ENCODE measurements at places on chromosomes 7 and 10.

GRCh38 chr7:30694218-30694745, 12.0 kb upstream of the CRHR2 start:
- DNase-seq, result no peak

DNA sequence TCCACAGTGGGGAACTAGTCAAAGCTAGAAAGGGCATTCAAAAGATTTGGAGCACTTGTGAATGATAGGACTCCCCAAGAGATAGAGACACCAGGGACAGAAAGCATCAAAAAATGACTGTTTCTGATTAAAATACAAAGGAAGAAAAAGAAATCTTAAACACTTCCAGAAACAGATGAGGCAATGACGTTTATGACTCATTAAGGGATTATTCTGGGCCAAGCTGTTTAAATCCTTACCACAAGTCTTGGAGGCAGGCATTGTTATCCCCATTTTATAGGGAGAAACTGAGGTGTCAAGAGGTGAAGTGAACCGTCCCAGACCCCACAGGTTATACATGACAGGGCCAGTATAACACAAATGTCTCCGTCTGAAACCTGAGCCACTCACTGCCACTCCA, 68.3 kb upstream of the AMPH start:
- no peak for DNase-seq

DNA sequence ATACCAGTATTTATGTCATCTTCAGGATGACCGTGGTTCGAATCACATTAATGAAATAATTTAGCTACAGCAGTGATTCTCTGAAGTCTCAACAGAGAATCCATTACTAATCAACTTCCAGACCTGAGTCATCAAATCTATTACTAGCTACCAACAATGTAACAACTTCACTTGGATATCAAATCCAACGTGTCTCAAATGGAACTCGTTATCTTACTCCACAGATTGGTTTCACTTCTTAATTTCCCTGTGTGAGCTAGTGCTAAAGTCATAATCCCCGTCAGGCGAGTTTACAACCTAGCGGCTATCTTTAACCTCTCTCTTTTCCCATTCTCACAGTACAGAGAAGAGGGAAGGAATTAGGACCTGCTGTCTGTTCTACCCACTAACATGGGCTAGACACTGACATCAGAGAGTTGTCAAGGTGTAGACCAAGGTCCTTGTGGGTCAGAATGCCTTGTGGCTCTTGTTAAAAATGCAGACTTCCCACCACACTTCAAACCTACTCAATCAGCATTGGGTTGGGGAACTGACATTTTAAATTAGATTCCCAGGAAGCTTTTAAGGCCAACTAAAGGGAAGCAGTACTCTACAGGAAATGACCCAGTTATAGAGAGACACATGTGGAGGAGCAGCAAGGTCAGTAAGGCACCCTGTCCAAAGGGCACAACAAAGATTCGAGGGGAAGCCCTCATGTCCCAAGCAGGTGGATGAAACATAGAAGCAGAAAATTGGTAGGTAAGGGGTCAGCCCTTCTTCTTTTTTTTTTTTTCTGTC, 57.3 kb upstream of the GSAP start:
- DNase-seq, result no peak

GRCh38 chr10:95561864-95562177, 650 bp upstream of the SORBS1 start:
- no peak for DNase-seq

DNA sequence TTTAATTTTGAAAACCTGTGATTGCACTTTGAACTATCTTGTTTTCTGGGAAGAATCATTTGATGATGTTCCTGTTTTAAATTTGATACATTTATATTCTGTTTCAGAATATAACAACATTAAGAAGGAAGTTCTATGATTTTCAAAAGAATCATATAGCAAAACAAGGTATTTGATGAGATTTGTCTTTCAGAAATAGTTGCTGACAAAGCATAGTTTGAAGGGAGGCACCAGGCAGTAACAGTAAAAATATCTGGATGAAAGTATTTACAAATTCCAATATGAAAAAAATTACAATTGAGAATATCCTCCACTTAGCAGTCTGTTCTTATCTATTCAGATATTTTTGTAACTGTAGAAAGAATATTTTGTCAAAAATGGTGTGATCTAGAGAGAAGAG, 266.1 kb upstream of the CSTF2T start:
- DNase-seq, result no peak

- no peak for DNase-seq
Measured at GRCh38 chr7:69906283-69906995, 308.2 kb downstream of the AUTS2 start.

DNA sequence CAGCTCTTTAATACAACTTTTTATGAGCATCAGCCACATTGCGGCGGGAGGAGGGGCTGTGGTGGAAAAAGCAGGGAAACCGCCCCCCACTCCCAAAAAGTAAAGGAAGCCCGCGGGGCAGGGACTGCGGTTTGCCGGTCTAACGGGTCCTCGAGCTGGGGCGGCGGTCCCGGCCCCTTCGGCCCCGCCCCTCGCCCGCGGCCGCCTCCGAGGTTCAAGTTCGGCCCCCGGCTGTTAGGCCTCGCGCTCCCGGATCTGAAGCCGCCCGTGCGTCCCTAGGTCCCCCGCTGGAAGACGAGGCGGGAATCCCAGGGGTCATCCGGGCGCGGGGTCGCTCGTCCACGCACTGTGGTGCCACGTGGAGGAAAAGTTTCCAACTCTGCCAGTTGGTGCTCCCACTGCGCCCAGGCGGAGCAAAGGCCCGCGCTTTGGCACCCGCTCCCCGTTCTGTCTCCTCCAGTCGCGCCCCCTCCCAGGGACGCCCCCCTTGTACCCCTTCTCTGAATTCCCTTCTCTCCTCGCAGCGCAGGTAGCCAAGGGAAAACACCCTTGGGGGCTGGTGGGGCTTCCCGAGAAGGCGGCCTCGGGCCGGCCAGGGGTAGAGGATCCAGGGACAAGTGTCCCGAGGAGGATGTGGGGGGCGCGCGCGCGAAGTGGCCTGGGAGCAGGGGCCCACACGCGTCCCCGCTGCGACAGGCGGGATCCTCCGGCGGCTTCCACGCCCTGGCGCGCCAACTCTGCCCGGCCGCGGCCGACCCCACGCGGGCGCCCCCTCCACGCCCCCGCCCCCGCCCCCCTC, 798 bp upstream of the AUTS2 start:
- DNase-seq, result no peak

GRCh38 chr10:45550903-45551786, 121.4 kb downstream of the ZFAND4 start:
- DNase-seq, result no peak

GRCh38 chr7:122143376-122143750, 686 bp downstream of the AASS start:
- DNase-seq, result no peak

DNA sequence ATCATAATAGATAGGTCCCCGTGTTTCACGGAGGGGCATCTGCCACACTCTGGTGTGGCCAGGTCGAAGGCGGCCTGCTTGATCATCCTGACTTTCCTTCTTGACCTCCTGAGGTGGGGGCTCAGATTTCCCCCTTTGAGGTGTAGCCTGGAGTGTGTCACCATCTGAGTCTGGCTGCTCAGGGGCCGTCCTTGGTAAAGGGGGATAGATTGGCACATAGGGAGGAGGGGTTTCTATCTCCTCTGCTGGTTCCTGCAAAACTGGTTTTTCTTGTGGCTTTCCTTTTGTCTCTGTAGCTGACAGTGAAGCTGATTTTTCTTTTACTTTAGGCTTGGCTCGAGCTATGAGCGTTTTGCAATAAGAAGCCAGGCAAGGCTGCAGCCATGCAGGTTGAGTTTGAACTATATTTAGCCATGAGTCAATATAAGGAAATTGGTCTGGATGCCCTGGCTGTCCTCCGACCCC, 7.1 kb upstream of the ZNF117 start:
- DNase-seq, result no peak

DNA sequence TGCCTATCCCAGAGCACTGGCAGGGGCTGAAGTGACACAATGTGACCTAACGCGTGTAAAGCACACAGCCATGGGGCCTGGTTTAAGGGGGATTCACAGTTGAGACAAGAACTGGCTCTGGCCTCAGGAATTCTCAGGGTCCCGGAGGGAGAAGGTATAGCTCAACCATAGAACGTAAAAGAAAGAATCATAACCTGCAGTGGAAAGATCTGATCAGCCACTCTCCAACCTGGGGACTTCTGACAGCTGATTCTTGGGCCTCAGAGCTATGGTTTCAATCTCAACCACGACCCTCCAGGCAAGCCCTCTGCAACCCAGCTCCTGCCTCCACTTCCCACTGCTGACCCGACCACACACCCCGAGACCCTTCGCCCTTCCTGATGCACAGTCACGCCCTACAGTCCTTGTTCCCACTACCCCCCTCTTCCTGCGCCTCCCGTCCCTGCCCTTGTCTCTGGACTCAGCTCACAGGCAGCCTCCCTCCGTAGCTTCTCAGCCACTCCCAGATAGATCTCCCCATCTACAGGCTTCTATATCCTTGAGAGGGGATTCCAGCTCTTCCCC, 245.2 kb downstream of the BUB3 start:
- DNase-seq, result no peak

DNA sequence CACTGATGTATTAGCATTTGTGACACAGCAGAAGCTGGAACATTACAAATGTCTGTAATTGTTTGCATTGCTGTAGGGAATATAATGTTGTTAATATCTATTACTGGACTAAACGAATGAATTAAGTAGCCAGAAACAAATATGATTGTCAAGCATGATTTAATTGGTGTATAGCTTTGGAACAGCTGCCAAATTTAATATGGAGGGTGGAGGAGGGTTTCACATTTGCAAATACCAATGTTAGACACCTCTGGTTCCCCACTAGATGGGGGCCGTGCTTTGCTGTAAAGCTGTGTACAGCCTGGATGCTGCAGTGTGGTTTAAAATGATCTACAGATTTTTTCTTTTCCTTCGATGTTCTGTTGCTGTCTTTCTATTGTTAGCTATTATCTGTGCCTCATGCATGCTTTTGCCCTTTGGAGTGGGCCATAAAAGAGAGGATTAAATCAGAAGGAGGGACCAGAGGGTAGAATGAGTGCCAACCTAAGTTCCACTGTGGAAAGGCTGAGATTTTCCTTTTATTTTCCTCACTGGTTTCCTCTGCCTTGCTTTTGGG, 23.1 kb downstream of the DNAJB9 start:
- no peak for DNase-seq

DNA sequence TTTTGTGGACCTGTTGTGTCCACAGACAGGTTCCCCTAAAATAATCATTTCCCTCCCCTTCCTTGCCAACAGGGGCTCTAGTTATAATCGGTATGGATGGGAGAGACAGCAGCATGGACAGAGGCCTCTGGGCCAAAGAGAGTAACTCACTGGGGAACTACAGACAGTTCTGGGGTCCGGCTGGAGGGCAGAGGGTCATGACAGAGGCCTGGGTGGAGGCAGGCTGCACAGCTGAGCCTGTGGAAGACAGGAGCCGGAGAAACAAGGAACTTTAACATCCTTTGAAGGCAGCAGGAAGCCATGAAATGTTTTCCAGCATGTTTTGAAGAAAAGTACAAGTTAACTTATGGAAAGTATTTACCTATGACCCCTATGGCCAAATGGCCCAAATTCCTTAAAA, 68.6 kb downstream of the PDIA4 start:
- DNase-seq, result no peak

DNA sequence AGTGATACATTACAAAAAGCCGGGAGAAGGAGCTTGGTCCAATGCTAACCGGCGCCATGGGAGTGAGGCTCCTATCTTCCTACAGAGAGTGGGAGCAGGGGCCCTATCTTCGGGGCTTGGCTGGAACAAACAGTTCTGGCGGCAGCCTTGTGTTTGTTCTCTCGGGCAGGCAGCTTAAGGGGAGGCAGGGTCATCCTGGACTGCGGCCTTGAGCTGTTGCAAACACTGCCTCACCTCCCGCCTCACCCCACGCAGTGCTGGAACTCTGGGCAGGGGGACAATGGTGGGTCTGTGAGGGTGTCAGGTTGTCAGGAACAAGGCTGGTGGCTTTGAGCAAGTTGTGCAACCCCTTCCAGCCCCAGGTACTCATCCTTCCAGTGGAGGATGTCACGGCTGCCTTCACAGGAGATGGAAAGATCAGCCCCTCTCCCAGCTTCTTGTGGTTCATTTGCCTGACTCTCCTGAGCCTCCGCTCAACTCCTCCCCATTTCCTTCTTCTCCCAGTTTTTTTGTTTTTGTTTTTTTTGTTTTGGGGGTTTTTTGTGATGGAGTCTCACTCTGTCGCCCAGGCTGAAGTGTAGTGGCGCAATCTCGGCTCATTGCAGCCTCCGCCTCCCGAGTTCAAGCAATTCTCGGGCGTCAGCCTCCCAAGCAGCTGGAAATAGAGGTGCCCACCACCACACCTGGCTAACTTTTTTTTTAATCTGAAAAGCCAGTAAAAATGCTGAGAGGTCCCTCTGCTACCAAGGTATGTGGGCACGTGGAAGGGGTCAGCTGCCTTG, 57.4 kb downstream of the SPOCK2 start:
- DNase-seq, result no peak

DNA sequence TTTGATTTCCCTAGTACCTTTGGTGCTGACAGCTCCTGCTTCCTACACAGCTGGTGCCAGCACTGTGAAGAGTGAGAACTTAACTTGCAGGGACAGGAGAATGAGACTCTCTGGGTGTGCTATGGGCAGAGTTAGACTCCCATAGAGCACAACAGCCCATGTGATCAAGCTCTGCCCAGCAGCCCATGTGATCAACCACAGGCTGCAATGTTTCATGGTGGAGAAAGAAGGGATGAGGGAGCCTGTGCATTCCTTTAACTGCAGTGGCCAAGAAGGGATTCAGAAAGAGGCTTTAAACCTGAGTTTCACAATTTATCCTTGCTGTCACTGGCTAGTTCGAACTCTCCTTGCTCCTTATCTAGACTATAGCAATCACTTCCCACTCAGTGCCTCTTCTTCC, 10.0 kb upstream of the MEST start:
- no peak for DNase-seq

- DNase-seq, result no peak
Measured at GRCh38 chr7:98949336-98950044, 71.2 kb downstream of the TRRAP start.

GRCh38 chr10:59108886-59109288, 67.6 kb upstream of the PHYHIPL start:
- no peak for DNase-seq

DNA sequence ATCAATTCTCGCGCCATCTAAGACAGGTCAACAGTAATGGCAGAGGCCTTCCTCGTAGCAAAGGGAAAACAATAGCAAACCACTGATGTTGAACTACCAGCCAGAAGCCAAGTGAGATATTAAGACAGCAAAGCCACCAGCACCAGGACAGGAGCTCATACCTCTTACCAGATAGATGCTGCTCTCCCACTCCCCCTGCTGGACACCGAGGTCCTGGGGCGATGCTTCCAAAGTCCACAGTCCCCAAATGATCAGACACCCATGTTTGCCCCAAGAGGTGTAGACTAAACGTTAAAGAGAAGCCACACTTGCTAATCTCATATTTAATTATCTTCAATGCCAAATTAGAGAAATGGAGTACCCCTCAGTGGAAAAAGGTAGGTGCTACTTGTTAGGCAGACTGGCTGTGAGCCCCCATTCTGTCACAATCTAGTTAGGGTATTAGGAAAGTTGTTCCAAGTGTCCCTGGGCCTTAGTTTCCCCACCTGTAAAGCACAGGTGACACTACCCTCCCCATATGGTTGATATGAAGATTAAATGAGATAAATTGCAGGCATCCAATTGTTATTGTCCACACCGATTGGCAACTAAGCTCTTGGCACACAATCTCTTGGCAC, 39.9 kb downstream of the TOMM7 start:
- peak; percentile 54 for DNase-seq

- no peak for DNase-seq
Measured at GRCh38 chr7:5276611-5277010, 6.1 kb upstream of the SLC29A4 start.
